ENCODE measurements at places on chromosomes 12 and 14. TPM values are rescaled to one million over a fixed set of nuclear protein-coding genes. Genes with fewer than 3 reads are reported as not detected.

Gene FOXN4
- not detected for total RNA-seq

Gene B3GNT4
- total RNA-seq = 0.82 TPM

Gene ARHGDIB
- 78.2 TPM for total RNA-seq

Gene HSPA2
- total RNA-seq = 58.2 TPM

Gene TAS2R7
- total RNA-seq = not detected

Gene TSHR
- total RNA-seq = 0.60 TPM

Gene PRH2
- total RNA-seq = not detected

Gene CLEC1B
- not detected for total RNA-seq

Gene DCTN2
- total RNA-seq = 138 TPM

Gene CLEC4D
- total RNA-seq = 0.41 TPM

Gene ALKBH2
- 7.5 TPM for total RNA-seq

Gene TAS2R8
- total RNA-seq = not detected

Gene KCNC2
- total RNA-seq = not detected

Gene NAV3
- 5.3 TPM for total RNA-seq

Gene POTEG
- total RNA-seq = not detected

Gene ZNF891
- total RNA-seq = 1.4 TPM

Gene NPFF
- total RNA-seq = not detected

Gene RERG
- total RNA-seq = 5.2 TPM

Gene WSB2
- 103 TPM for total RNA-seq

Gene LMNTD1
- not detected for total RNA-seq

Gene KRT8
- total RNA-seq = 1,334 TPM

Gene RBM23
- 74.1 TPM for total RNA-seq

Gene LRRC43
- total RNA-seq = 0.51 TPM

Gene CCDC38
- total RNA-seq = not detected

Gene RNASE8
- not detected for total RNA-seq

Gene SLC17A8
- 2.6 TPM for total RNA-seq

Gene PPFIA2
- 2.6 TPM for total RNA-seq

Gene CAPZA3
- total RNA-seq = not detected

Gene SYCP3
- not detected for total RNA-seq

Gene FBRSL1
- 55.6 TPM for total RNA-seq

Gene KIF26A
- total RNA-seq = 6.5 TPM

Gene RNF41
- 30.4 TPM for total RNA-seq

Gene ASCL1
- 0.16 TPM for total RNA-seq

Gene TPPP2
- 2.3 TPM for total RNA-seq

Gene CNIH1
- 101 TPM for total RNA-seq

Gene ADAM20
- total RNA-seq = 1.1 TPM

Gene EIF2S3B
- 0.38 TPM for total RNA-seq

Gene INHBE
- not detected for total RNA-seq

Gene FOXG1
- not detected for total RNA-seq

Gene OR6C2
- not detected for total RNA-seq

Gene RAD51AP1
- 13.3 TPM for total RNA-seq

Gene SMCO2
- not detected for total RNA-seq

Gene KRT6C
- total RNA-seq = not detected

Data from mucosa of descending colon (tissue), 3 donors.